Mesothelial cell of epicardium (in vitro differentiated cells): ENCODE measurements at places on chromosomes 13 and 19.

- DNase-seq = no peak
Observed at GRCh38 chr13:95355494-95355893, 54.2 kb upstream of the ABCC4 start.

DNA sequence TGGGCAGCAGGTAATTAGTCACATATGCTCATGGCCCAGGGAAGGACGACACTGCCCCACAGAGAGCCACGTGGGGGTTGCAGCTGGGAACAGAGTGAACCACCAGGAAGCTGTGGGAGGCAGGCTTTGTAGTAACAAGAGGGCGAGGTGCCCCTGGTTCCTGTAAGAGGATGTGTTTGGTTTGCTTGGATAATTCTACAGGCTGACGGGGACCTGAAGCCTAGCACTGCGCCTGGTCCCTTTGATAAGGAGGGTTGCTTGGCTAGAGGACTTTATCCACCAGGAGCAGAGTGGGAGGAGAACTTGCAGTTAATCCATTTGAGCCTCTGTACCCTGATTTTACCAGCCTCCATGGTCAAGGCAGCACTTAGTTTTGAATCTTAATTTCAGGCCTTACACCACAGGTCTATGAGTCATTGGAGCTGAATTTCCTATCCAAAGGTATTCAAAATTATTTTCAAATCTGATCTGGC, 67.4 kb upstream of the CLDN10 start:
- no peak for DNase-seq

- DNase-seq = no peak
Observed at GRCh38 chr13:50905256-50905655, 4.3 kb upstream of the RNASEH2B start.

GRCh38 chr19:4443966-4444764, 13.4 kb downstream of the UBXN6 start:
- no peak for DNase-seq

DNA sequence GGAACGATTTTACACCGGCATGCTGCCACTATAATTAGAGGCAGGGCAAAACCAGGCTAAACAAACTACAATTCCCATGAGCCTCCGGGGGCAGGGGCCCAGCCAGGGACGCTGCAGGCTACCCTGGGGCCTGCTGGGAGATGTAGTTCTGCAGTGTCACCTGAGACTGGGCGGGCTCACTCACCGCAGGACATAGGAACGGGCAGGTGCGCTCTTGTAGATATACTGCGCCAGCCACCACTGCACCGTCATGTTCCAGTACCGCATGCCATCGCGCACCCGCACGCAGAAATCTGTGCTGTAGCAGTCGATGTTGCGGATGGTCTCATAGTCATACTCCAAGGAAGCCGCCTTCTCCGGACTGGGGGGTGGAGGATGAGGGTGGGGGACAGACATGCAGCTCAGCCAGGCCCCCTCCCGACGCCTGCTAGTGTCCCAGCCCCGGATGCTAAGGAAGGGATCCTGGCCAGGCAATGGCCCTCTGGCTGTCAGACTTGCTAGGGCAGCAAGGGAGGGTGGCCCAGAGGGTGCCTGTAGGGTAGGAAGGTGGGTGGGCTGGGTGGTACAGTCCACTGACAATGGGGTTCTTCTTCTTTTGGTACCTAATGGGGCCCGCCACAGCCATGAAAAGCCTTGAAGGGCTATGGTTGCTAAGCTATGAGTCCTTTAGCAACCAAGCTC, 5.8 kb upstream of the TMC4 start:
- DNase-seq = no peak

- DNase-seq = no peak
Observed at GRCh38 chr19:2358548-2359173, 1.4 kb upstream of the TMPRSS9 start.

GRCh38 chr13:79908381-79908780, 427.4 kb downstream of the NDFIP2 start:
- DNase-seq = no peak

- DNase-seq = peak; percentile 57
Observed at GRCh38 chr13:36998624-36999041, 507 bp downstream of the ALG5 start.

DNA sequence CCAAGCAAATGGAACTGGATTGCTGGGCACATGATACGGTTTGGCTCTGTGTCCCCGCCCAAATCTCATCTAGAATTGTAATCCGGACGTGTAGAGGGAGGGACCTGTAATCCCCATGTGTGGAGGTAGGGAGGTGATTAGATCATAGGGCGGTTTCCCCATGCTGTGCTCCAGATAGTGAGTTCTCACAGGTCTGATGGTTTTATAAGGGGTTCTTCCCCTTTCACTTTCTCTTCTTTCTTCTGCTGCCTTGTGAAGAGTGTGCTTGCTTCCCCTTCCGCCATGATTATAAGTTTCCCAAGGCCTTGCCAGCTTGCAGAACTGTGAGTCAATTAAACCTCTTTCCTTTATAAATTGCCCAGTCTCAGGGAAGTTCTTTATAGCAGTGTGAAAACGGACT, 32.6 kb upstream of the MTIF3 start:
- no peak for DNase-seq

GRCh38 chr19:28956961-28957360, 256.0 kb downstream of the UQCRFS1 start:
- no peak for DNase-seq

- no peak for DNase-seq
Observed at GRCh38 chr19:40216013-40216776, 2.0 kb downstream of the TTC9B start.

GRCh38 chr13:30734439-30734838, 904 bp upstream of the ALOX5AP start:
- no peak for DNase-seq

DNA sequence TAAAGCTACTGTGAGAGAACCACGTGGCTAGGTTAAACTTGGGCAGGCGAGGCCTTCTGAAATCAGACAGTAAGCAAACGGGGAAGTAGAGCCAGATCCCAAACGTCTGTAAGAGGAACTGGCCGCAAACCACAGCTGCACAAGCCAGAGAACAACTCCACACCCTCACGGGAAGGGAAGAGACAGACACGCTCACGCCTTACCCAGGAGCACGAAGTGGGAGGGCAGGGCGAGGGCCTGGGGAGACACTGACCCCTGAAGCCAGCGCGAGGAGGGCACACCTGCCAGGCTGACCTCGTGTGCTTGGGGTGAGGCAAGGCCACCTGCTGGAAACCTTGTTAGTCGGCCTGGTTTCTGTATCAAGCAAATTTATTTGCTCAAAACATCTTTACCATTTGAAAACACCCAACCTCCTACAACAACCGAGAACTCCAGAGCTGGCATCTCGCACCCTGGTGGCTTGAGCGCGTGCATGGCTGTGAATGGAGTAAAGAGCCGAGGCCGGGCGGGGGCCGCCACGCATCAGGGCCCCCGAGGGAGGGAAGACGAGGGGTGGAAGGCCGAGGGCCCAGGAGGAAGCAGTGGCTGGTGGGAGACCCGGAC, 7.3 kb downstream of the POLR2E start:
- no peak for DNase-seq

DNA sequence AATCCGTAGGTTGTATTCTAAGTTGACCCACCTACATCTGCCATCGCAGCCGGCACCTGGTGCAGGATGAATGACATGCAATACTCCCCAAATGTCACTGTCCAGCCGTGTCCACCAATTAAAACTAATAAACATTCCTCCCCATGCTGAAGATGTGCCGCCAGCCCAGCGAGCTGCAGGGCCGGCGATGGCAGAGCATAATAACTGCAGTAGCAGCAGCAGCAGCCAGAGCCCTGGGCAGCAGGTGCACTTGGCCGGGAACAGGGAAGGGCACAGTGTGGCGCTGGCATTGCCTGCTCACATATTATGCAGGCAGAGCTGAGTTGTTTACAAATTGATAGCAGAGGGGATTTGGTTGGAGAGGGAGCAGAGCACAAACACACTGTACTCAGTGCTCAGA, 754.9 kb downstream of the OLFM4 start:
- DNase-seq = no peak

DNA sequence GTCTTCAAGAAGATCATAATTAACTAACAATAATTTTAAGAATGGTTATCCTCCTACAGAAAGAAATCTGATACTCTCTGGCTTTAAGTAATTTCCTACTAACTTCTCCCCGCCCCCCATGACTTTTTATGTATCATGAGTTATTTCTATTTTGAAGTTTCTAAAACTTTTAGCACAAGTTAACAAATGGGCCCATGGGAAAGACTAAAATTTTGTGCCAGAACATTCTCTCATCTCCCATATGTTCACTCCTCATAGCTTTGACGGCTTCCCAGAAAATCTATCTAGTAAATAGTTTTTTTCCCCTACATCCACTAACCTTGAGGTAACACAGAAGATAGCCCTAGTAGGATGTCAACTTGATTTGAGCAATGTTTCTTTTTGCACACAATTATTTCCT, 148.3 kb downstream of the POSTN start:
- no peak for DNase-seq

DNA sequence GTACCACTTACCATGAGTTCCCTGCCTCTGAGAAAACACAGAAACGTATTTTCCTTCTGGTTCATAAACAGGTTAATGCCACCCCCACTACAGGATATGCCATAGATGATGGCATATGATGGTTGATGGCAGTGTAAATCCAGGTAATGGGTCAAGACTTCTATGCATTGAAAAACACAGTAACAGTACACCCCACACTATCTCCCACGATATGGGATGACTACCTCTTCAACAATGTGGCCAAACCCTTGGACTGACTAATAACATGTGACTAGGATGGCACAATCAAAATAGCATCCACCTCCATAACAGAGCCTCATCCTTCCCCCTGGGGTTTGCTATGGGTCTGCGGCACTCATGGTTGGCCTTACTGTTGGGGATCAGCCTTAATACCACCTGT, 22.0 kb downstream of the ZNF235 start:
- DNase-seq = no peak

DNA sequence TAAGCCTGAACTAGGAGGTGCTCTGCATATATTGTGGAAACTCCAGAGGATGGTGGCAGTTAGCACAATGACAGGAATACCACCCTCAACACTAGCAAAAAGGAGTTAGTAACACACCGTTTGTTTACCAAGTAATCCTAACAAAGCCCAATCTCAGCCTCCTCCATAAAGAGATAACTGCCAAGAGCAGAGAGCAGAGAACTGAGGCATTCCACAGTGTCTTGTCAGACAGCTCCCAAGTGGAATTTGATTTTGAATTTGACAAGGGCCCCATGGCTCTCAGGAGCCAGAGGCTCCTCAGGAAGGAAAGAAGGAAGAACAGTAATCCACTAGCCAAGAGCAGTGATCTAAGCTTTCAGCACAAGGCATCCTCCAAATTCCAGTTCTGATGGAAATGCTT, 298.6 kb downstream of the DCLK1 start:
- DNase-seq = no peak

DNA sequence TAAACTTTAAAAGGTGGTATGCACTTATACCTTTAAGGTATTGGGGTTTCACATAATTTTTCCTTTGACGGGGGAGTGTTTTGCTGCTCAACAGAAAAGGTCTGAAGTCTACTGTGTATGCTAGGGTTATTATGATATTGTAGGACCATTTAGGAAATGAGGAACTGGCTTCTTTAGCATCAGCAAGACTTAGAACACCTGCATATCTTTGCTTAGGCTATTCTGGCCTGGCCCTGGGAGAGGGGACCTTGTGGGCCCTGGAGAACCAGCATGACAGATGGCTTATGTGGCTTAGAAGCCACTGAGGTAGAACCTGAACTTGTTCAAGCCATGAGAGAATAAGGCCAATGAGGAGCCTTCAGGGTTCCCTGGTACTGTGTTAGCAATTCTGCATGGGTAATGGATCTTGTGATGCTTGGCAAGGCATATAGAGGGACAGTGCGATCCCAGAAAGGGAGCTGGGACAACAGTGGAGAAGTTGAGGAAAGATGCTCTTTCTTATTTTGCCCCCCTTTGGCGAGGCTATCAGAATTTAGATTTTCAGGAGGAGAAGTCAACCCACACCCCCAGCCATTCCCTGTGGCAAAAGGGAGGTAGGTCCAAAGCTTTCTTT, 4.3 kb downstream of the RGCC start:
- no peak for DNase-seq

GRCh38 chr13:75687150-75687763, 51.1 kb downstream of the LMO7 start:
- no peak for DNase-seq

DNA sequence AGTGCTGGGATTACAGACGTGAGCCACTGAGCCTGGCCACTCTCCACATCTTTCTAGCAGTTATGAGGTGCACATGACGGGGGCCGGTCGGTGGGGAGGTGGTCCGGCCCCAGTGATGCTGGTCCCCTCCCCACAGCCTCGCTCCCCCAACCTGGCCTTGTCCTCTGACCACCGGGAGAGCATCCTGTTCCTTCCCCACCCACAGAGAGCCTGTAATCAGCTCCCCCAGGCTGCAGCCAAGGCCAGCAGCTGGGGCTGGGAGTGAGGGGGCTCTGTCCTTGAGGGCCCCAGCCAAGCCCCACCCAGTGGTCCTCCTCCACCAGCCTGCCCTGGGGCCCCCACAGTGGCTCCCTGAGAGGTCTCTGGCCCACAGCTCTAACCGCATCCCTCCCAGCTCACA, 3.0 kb upstream of the INSL3 start:
- DNase-seq = no peak

DNA sequence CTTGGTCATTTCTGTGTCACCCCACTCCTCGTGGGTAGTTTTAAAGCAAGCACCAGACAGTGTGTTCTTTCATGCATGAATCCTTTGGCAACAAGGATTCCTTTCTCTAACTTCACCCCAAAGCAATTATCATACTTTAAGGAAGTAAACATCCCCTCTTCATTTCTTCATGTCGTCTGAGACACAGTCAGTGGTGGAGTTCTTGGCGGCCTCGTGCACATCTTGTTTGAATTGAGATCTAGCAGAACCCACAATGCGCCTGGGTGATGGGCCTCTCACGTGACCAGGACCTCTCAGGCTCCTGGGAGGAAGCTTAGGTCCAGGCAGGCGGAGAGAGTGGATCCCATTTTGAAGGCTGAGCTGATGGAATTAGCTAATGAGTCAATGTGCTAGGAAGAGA, 2.6 kb downstream of the ACSBG2 start:
- DNase-seq = no peak

GRCh38 chr13:93505104-93505952, 278.7 kb downstream of the GPC6 start:
- DNase-seq = no peak

- no peak for DNase-seq
Observed at GRCh38 chr19:38878575-38879399, 712 bp upstream of the RINL start.

DNA sequence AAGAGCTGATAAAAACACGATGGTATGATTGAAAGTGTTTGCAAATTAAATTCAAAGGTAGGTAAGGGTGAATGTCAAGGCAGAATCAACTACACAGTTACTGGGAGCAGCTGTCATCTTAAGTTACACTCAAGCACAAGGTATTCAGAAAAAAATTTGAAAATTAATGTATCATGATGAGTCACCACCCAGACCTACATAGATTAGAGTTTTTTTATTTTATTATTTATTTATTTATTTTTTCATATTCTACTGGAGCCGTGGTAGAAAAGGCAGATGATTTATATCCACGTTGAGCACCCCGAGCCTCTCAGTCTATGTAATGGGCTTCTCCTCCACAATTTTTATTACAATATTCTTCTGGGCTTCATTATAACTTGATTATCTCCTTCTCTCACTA, 728.9 kb upstream of the ARGLU1 start:
- no peak for DNase-seq
